ENCODE measurements at places on chromosomes 6 and 20.

DNA sequence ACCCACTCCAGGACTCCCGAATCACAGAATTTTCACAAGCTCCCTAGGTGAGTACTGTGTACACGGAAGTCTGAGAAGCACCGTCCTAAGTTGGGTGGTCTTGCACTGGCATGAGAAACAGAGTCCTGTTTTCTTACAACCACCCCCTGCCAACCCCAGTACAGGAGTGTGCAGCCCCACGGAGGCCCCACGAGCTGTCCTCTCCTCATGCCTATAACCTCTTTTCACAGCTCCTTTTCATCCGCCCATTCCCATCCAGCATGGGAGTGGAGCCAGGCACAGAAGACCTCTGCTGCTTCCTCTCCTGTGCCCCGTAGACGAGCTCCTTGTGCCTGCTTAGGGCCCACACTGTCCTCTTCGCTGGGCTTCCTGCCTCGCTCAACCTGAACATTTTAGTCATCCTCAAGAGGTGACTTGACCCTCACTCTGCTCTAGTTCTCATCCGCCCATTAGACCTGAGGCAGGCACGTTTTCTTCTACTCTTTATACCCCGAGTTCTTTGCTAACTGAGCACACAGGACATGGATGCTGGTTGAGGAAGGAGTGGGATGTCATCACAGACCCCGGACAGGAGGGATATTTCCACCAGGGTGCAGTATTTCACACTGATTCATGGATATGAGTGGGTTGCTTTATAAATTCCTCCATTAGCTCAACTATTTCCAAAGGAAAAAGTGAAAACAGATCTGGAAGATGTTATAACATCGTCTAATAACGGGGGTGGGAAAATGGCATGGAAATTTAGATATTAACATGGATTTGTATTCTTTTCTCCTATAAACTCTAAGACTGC, 160.5 kb downstream of the TTLL2 start:
- no peak for DNase-seq

DNA sequence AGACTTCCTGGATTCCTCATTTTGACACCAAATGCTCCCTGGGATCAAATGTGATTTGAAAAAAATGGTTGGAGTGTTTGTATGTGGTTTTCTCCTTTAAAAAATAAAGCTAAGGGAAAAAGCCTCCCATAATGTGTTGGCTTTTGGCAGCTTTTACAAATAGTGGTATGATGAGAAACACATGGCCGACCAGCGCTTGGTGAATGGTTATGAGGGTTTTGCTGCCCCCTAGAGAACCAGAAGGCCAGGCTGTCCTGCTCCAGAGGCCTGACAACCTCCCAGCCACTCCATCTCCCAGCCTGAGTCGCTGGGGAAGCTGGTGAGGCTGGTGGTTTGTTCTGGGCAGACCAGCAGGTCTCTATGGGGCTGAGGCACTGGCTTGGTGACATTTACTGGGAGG, 69.3 kb downstream of the CLIC5 start:
- no peak for DNase-seq

DNA sequence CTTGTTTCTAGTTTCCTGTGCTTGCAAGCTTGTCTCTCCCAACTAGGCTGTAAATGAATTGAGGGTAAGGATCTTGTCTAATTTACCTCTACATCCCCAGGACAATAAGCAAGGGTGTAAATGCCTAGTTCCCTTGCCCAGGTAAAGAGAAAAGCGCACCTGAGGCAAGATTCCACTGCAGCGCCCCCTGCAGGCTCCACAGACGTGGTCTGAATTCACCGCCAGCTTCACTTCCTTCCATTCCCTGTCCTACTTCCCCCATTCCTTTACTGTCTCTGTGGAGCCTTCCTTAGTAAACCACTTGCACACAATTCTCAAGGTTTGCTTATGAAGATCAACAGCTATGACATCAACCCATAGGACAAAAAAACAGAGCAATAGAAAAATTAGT, 42.3 kb downstream of the ANKEF1 start:
- DNase-seq, result no peak

DNA sequence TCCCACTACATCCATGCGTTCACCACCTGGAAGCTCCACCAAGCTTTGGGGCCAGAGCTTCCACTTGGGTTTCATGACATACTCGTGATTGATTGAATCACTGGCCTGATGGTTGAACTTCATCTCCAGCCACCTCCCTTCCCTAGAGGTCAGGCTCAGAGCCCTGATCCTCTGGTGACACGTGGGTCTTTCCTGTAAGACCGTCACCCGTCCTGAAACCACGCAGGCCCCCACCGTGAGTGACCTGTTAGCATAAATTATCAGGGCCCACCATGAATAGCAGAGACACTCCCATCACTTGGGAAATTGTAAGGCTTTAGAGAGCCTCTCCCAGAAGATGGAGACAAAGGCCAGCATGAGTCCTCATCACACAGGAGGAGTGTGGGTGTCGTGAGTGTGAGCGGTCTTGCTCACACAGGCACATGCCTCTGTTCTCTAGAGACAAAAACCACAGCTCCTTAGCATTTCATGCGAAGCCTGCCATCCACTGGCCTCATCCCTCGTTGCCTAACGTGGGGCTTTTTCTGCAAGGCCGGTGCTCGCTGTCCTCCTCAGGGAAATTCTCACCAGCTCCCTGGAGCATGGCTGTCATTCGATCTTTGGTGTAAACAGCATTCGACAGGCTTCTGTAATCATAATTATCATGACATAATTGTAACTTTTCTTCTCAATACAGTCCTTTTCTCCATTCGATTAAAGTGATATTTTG, 65.1 kb upstream of the DUSP22 start:
- DNase-seq, result no peak

GRCh38 chr6:3389390-3390167, 67.3 kb downstream of the SLC22A23 start:
- no peak for DNase-seq

DNA sequence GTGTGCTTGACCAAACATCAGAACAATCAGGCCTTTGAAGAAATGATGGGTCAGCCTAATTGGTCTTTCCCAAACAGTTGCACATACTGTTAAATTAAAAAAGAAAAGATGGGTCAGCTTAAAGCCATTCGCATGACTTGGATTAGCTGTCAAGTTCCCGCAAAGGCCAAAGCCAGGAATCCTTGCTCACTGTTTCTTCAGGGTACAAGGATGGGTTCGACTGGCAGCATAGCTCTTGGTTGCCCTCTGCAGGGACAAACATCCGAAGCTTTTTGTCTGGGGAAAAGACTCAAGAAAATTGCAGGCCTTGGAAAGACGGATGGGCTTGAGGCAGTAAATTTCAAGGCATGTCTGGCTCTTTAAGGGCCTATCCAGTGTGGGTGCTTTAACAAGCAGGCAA, 168.0 kb downstream of the HDGFL1 start:
- DNase-seq, result no peak

- no peak for DNase-seq
Measured at GRCh38 chr6:45816674-45817297, 198.9 kb downstream of the CLIC5 start.

- peak; percentile 100 for DNase-seq
Measured at GRCh38 chr6:41779788-41780550, at the start of gene FRS3. TSS of gene FRS3 (minus strand) at chr6:41779900. CDS start at chr6:41776987, 2,913 bp downstream.

- no peak for DNase-seq
Measured at GRCh38 chr20:25218109-25218486, 22.6 kb downstream of the ENTPD6 start.

DNA sequence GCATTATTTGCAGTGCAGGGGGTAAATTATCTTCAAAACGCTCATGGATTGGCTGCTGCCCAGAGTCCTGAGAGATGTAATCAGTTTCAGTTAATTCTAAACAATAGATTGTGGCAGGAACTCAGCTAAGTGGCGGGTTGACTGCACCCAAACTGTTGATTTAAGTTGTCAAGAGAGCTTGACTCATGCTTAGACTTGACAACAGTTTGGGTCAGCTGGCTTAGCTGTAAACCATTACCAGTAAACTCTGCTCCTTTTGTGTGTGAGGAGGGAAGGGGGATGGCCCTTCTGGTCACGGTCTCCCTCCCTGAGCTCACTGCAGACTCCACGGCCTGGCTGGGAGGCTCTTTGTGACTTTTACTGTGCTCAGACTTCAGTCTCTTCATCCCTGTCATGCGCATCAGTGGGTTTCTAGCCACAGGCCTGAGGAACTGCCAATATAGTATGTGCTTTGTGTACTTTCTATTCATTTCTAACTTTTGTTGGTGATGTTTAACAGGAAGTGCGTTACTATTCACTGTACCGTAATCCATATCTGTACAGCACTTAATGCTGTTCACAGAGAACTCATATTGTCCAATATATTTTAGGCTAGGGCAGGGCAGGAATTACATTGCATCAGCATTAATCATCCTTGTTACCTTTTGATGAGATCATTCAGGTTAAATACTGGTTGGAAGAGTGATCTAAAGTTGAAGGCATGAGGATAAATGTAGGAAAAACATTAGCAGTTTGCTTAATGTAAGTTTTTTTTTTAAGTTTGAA, 488.3 kb downstream of the CDKAL1 start:
- no peak for DNase-seq
